Mucosa of gallbladder (tissue), 1 donor: ENCODE measurements at places on chromosomes 1 and 21.

GRCh38 chr21:42361286-42361685 is 5.0 kb downstream of the TFF1 start:
- DNase-seq, result no peak

DNA sequence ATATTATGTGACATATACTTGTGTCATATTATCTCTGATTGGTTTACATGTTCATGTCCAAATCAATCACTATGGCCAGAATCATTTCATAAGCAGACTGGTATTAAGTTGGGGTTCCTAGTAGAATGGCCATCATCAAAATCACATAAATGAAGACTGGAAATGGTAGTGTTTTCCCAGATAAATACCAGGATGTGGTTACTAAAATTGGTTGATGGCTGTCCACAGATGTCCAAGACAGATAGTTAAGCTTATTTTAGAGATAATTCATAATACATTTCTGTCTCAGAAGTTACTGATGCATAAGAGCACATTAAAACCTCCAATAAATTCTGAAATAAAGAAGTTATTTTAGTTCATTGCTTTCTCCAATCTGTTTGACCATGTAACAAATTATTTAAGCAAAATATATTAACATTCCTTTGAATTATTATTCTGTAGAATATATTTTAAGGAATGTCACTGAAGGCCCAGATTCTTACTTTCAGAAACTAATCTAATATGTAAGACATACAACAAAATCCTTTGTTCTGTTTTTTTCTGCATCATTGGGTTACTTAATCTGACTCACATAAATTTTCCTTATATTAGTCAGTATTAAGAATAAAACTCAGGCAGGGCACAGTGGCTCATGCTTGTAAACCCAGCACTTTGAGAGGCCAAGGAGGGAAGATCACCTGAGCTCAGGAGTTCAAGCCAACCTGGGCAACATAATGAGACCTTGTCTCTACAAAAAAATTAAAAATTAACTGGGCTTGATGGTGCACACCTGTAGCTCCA is 483.9 kb downstream of the PTPRC start:
- no peak for DNase-seq

- no peak for DNase-seq
These were observed 1.1 kb downstream of the C2CD2 start for GRCh38 chr21:41952568-41953248.

DNA sequence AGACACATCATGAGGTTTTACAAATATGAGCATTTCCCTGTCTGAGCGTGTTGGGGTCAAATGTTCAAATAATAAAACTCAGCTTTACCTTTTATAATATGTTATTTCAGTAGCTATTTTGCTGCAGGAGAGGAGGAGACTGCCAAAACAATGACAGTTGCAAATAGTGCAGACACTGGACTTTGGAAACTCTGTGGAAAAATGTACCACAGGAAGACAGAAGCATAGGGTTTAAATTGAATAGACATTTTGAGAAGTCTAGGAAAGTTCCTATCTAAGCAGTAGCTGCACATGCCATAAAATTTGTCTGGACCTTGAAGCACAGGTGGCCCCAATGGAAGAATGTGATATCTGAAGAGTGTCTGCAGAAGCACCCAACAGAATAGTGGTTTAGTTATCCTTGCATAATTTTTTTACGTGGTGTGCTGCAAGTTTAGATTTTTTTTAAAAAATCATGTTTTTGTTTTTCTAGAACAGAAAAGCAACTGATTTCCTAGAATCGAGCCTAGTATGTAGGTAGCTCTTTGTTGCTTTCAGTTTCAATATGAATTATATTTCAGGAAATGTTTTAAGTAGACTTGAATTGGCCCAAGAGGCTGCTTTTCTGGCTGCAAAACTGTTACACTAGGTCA is 14.0 kb upstream of the GBP5 start:
- no peak for DNase-seq

GRCh38 chr1:62628506-62628905 is 31.2 kb downstream of the ANGPTL3 start:
- DNase-seq, result no peak

DNA sequence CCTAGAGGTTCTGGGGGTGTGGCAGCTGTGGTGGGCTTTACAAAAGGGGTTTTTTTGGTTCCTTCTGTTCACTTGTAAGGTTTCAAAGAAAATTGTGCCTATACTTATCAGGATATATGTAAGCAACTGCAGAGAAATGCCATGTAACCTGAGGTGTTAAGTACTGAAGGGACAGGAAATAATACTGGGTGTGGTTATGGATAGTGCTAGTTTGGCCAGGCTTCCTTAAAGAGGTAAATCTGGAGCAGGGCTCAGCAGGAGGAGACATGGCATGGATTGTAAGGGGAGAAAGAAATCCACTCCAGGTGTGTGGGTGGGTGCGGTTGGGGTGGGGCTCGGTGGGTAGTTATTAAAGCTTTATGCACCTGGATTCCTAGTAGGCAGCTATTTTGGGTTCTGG is 28.3 kb downstream of the KIRREL1 start:
- DNase-seq, result no peak

- DNase-seq, result no peak
These were observed 6.8 kb downstream of the C1orf167 start for GRCh38 chr1:11768821-11769220.

DNA sequence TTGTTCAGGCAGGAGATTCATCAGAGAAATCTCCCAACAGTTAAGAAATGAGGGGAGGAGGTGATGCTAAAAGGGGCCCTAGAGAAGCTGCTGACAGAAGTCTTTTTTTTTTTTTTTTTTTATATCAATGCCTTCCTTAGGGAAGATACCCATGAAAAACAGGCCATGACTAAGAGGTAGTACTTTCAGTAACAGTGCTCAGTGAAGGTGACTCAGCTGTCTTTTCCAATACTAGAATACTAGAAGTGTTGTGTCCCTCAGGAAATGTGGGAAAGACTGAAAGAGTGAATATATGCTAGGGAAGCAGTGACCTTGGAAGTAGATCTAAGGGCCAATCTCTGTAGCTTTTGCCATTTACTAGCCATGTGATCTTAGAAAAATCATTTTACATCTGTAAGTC is 52.4 kb upstream of the SLFNL1 start:
- no peak for DNase-seq

DNA sequence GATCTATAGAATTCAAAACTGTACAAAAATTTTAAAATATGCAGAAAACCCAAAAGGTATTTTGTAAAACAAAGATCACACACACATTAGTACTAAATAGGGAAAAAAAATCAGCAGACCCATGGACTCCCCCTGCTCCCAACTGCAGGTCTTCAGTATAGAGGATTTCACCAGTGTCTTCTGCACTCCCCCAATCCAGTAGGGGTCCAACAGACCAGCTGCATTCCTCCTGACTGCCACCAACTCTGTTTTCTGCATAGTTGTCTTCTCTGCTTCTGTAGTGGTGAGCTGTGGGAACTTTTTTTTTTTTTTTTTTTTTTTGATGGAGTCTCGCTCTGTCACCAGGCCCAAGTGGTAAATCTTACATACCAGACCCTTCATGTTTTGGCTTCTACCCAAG is 21.9 kb downstream of the CLCA2 start:
- no peak for DNase-seq

DNA sequence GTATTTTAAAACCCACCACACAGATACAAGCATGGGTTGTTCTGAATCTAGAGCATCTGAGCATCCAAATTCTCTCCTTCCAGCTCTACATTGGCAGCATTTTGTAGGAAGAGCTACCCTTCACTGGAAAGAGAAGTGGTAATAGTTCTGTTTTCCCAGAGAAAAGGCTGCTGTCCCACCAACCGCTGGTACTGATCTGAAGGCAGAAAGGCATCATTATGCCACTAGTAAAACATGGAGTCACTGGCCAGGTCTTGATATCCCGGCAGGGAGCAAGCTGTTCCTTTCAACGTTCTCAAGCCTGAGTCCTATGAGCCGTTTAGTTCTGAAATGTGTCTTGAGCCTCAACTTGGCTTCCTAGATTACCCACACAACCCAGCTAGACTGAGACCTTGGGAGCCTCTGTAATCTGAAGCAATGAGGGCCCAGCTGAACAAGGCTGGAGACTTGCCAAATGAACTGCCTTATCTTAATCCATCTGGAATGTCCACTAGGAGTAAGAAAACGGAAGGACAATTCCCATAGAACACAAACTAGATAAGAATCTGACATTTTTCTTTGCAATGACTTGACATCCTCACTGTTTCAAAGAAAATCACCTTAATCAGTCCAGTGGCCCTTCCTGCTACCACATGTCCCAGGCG is 116.8 kb downstream of the KCNH1 start:
- no peak for DNase-seq

DNA sequence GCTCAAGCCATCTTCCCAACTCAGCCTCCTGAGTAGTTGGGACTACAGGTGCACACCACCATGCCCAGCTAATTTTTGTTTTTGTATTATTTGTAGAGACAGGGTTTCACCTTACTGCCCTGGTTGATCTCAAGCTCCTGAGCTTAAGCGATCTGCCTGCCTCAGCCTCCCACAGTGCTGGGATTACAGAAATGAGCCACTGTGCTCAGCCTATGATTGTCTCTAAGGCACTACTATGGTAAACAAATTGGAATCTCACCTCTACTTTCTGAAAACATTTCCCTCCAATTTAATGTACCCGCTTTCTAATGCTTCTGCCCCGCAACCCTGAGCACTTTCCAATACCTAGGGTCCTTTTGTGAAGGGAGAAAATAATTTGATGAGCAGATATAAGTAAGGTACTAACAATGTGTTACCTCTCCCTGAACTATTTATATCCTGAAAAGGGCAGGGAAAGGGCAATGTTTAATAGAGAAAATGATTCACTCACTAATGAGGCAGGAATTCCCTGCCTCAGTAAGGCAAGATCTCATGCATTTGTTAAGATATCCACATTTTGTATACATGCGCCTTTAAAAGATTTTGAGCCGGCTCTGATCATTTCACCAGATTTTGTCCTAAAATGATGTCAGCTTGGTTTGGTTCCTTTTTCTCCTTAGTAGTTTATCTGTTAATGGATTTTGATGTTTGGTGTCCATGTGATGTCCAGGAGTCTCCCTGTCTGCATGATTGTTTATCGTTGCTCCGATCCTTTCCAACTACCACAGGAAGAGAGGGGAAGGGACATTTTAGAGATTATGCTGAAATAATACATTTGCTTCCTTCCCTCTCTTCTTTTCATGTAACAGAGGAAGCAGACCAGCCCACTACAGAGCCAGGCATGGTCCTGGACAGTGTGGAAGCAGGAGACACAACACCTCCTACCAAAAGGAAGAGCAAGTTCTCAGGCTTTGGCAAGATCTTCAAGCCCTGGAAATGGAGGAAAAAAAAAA is 47.3 kb upstream of the RCC1 start:
- no peak for DNase-seq

- no peak for DNase-seq
These were observed 40.9 kb downstream of the L1TD1 start for GRCh38 chr1:62235576-62235975.

- DNase-seq, result no peak
These were observed 20.7 kb upstream of the DNASE2B start for GRCh38 chr1:84377480-84378095.

GRCh38 chr21:44047996-44048560 is 36.0 kb downstream of the TRAPPC10 start:
- no peak for DNase-seq

- no peak for DNase-seq
These were observed 445.4 kb upstream of the NFIA start for GRCh38 chr1:60636946-60637345.

DNA sequence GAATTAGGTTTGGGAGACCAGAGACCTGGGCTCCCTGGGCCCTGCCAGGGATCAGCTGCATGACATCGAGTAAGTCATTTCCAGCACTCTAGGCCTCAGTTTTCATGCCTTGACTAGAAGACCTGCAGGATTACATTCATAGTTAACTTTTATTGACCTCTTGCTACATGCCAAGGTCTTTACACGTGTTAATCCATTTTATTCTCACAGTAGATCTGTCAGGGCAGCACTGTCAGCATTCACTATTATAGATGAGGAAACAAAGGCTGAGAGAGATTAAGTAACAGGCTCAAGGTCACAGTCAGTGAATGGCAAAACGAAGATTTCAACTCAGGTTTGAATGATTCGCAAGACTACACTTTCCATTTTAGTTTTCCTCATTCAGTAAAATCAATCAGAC is 37.0 kb downstream of the PGM1 start:
- DNase-seq, result no peak

GRCh38 chr1:19445417-19446342 is 39.7 kb downstream of the CAPZB start:
- DNase-seq, result no peak

DNA sequence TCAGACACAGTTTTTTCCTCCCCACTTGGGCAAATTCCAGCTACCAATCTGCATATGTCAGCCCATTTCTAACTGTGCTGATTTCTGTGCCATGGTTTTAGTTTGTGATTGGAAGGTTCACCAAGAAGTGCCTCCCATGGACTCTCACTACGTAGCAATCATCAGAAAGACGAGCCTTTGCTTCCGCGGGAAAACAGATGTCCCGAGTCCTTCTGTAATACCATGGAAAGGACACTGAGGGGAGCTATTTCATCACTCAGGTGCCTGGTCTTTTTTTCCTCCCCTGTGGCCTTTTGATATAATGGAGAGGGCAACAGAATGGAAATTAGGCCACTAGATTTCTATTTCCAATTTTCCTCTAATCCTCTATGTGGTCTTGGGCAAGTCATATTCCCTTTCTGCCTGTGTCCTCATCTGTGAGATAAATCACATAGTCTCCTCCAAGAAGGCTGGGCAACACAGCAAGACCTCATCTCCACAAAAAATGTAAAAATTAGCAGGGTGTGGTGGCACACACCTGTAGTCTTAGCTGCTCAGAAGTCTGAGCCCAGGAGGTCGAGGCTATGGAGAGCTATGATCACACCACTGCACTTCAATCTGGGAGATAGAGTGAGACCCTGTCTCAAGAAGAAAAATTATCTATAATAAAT is 24.8 kb downstream of the LEMD1 start:
- no peak for DNase-seq

DNA sequence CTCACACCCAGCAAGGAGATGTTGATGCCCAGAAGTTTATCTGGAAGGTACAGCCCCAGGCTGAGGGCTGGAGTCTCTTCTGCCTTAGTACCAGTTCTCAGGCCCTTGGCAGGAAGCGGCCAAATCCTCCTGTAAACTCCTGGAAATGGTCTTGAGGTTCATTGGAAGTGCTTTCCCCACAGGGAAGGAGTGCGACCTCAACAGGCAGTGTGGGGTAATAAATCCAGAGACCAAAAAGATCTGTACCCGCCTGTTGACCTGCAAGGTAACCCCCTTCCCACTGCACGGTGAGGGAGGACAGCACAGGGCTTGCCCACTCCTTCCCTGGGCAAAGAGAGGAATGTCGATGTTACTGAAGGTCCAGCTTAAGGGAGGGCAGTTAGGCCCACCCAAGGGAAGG is 4.5 kb downstream of the ATXN7L2 start:
- no peak for DNase-seq

- no peak for DNase-seq
These were observed 11.8 kb upstream of the RALGPS2 start for GRCh38 chr1:178713259-178713658.
